Foreskin keratinocyte (primary cell): ENCODE measurements at places on chromosomes 3 and 15. TPM values are rescaled to one million over a fixed set of nuclear protein-coding genes. Genes with fewer than 3 reads are reported as not detected.
A peak's percentile ranks its signal among the peaks of the same experiment; 100 is the strongest.

THRB gene
- 3.1 and 3.9 TPM in 2 replicates for total RNA-seq

DNA sequence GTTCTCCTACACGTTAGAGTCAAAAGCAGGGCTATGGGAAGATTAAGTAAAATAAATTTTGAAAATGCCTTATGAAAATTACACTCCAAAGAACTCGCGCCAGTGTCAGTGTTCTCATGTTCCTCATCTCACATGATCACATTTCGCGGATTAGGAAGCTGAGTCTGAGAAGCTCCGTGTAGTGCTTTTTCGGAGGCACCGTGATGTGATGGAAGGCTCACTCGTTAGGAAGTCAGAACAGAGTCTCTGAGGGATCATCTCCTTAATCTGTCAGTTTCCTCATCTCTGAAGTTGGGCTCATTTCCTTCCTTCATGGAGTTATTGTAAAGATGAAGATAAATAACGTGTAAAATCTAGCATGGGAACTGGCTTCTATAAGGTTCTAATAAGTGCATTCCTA lies 3.2 kb downstream of the ADIPOQ start:
- DNase-seq = no peak

DNA sequence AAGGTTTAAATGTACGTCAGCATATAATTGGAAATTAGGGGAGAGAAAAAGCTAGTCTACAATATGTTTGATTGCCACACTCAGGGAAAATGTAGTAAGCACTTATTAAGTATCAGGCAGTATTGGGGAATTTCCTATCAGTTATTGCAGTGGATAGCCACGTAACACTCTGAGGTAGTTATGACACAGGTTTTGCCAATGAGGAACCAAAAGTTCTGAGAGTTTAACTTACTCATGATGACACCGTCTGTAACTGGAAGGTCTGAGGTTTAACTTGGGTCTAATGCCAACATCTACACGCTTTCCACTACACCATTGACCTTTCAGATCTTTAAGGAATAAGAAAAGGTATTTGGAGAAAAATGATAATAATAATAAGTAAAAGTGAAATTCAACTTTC lies 89.5 kb downstream of the ZMAT3 start:
- peak; percentile 58 for DNase-seq

CILP gene
- not detected in 2 replicates for total RNA-seq

PLCH1 gene
- total RNA-seq = 0.10 and 0.14 TPM in 2 replicates

GRCh38 chr15:62858343-62858742 lies 184.2 kb upstream of the TPM1 start:
- no peak for DNase-seq

ICE2 gene
- 24.5 and 27.3 TPM in 2 replicates for total RNA-seq

GRCh38 chr3:195238081-195238571 lies 32.8 kb downstream of the XXYLT1 start:
- DNase-seq = no peak

GRCh38 chr15:67370206-67370954 lies 115.8 kb downstream of the IQCH start:
- no peak for DNase-seq

GRCh38 chr15:59174835-59175831 lies 31.5 kb upstream of the LDHAL6B start:
- DNase-seq = no peak

DNA sequence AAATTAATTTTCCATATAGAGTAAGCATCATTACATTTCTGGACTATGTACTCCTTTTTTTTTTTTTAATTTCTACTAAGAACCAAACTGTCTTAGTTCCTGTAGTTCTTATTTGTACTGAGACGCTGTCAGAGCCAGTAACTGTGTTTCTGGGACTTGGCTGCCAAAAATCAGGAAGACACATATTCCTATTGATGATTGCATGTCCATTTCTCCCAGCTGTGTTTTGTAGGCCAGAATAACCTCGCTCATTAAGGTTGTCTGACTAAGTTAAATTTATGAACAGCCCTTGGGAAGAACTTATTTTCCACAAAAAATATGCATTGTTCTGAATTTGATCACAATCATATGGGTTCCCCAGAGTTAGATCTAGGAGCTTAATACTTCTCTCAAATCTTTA lies 29.5 kb downstream of the PLSCR5 start:
- no peak for DNase-seq

CD80 gene
- total RNA-seq = not detected in 2 replicates

GRCh38 chr3:59244343-59244742 lies 194.5 kb upstream of the CFAP20DC start:
- DNase-seq = no peak

GRCh38 chr3:128707928-128708494 lies 18.0 kb upstream of the RAB7A start:
- no peak for DNase-seq

NR1D2 gene
- 17.5 and 19.9 TPM in 2 replicates for total RNA-seq

GRCh38 chr3:33798113-33798417 lies 365 bp upstream of the PDCD6IP start:
- DNase-seq = no peak

DNA sequence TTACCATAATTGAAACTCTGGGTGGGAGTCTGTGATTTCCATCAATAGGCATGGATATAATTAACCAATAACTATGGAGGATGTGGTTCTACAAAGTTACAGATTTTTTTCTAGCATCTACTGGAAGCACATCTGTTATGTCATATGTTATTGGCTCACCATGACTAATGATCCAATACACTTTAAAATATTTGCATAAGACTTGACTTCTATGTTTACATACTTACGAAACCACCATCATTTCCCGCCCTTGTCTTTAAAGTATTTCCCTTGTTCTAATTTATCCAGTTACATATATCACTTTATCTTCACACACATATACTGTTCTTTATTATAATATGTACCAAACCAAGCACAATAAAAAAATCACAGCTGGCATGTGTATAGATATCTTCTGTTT lies 380.3 kb upstream of the CBLB start:
- DNase-seq = no peak

DNA sequence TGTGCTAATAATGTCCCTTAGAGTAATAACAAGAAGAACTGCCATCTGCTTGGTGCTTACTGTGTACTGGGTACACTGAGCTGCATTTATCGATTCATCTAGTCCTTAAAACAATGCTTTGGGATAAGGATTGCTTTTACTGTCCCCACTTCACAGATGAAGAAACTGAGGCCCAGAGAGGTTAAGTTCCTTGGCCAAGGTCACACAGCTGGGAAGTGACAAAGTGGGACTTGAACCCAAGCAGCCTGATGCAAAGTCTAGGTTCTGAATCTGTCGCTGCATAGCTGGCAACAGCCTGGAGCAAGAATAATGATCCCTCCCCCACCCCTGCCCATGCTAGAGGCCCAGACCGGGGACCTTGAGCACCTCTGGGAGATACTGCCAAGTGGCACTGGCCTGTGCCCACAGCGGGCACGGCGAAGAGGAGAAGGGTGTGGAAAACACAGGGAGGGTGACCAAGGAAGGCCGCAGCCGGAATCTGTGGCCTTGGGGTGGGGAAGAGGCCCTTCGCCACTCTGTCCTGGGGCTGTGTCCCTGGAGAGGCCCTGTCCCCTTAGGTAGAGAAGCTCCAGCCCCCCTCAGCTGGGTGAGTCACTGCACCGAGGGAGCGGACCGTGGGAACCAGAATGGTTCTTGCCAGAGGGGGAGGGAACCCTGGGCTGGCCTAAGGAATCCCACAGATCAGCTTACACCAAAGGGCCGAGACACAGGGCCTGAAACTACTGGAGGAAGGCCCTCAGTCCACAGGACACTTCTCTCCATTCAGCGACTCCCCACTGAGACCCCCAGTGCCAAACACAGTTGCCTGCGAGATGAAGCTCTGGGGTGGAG lies 3.5 kb downstream of the PLXND1 start:
- no peak for DNase-seq

DNA sequence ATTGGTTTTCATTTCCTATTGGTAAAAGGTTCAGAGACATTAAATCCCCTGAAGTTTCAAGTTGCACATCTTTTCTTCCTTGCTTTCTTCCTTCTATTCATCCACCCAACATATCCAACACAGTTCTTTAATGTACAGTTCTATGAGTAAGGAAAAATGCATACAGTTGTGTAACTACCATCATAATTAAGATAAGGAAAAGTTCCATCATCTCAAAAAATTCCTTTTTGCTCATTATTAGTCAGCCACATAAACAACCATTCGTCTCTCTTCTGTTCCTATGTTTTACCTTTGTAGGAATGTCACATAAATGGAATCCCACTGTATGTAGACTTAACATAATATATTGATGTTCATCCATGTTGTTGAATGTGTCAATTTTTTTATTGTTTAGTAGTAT lies 211.1 kb upstream of the ADAMTS9 start:
- peak; percentile 47 for DNase-seq

- no peak for DNase-seq
These were observed 336.4 kb downstream of the IL20RB start for GRCh38 chr3:137294139-137294538.

MANF gene
- 195 and 214 TPM in 2 replicates for total RNA-seq

LRRIQ4 gene
- 0.04 TPM in 1 of 2 replicates, not detected in the other for total RNA-seq

GRCh38 chr3:182226995-182227394 lies 515.3 kb downstream of the SOX2 start:
- no peak for DNase-seq

DNA sequence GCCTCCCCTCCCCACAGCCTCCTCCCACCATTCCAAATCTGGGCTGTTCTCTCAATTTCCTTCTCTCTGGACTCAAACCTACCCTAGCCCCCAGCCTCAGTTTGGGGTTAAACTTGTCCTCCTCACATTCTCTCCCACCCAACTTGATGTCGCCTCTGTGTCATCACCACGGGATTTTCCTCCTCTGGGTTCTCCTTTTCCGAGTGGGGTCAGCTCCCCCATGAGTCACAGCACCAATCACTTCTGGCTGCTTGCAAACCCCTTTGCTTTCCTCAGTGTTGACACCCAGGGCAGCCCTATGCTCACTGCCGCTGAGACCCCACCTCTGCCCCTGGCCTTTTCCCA lies 451 bp downstream of the CCR5AS start:
- no peak for DNase-seq

ECE2 gene
- not detected in 2 replicates for total RNA-seq

SERPINI2 gene
- not detected in 2 replicates for total RNA-seq

TLR9 gene
- total RNA-seq = not detected in 2 replicates

DNA sequence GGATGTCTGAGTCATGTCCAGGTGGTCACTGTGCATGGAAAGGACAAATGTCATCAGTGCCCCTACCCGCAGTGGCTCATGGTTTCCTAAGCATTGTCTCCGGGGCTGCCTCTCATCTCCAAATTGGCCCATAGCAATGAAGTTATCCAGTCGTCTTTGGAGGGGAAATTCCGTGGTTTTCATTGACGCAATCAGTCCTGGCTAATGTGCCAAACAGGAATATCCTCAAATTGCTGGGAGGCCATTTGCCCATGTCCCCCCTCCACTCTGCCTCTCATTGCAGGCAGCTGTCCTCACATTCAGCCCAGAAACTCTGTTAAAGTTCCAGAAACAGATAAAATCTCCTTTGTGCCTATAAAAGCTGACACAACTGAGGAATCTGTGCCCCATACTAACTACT lies 81.6 kb downstream of the MCTP2 start:
- DNase-seq = no peak

GRCh38 chr3:9914559-9915253 lies 2.2 kb upstream of the IL17RC start:
- DNase-seq = no peak

DNA sequence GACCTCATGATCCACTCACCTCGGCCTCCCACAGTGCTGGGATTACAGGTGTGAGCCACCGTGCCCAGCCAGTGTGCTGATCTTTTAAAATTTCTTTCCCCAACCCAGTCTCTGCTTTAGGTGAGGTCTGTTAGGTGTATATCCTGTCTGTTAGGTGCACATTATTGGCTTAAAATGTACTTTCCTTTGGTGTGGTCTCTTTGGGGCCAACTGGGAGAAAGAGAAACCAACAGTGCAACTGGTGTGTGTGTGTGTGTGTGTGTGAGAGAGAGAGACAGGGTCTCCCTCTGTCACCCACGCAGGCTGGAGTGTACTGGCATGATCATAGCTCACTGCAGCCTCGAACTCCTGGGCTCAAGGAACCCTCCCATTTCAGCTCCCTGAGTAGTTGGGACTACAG lies 50.3 kb upstream of the GNB5 start:
- DNase-seq = no peak

CDC25A gene
- 21.7 and 29.0 TPM in 2 replicates for total RNA-seq

- DNase-seq = no peak
These were observed 757.8 kb downstream of the AGBL1 start for GRCh38 chr15:86837294-86838061.

GATM gene
- 0.20 and 0.32 TPM in 2 replicates for total RNA-seq

PRR20G gene
- total RNA-seq = not detected in 2 replicates

CXCR6 gene
- total RNA-seq = not detected in 2 replicates

SH2D7 gene
- not detected in 2 replicates for total RNA-seq

- no peak for DNase-seq
These were observed 74.1 kb upstream of the PRR23C start for GRCh38 chr3:139118835-139119234.

DNA sequence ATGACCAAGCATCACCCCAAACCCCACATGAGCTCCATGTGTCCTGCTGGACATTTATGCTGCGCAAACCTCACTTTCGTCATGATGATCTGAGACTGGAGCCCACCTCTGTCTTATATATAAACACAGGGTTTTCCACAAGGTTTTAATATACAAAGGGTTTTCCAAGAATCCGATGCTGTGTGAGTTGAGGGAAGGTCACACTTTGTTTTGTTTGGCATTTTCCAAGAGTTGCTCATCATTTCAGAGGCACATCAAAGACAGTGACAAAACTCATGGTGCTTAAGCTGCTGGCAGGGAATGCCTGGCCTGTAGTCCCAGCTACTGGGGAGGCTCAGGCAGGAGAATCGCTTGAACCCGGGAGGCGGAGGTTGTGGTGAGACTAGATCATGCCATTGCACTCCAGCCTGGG lies 20.0 kb downstream of the EFCC1 start:
- no peak for DNase-seq

DNA sequence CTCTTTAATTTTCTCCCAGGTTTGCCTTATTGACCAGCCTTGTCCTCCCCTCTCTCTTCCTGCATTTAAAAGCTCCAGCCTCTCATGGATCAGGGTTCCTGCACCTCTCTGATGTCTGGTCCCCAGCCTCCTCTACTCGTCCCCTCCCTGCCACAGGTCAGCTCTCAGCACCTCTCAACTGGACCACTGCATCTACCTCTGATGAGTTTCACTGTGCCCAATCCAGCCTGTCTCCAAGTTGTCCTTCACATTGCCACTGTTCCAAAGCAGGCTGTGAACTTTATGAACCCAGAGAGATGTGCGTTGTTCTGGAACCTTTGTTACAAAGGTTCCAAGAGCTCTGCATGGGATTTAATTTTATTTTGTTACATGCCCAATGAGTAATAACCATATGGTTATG lies 76.6 kb downstream of the SLCO3A1 start:
- no peak for DNase-seq

GP9 gene
- total RNA-seq = not detected in 2 replicates

GRCh38 chr3:187773233-187774184 lies 28.2 kb upstream of the BCL6 start:
- no peak for DNase-seq

FBXL22 gene
- total RNA-seq = 0.03 and 0.21 TPM in 2 replicates

DNA sequence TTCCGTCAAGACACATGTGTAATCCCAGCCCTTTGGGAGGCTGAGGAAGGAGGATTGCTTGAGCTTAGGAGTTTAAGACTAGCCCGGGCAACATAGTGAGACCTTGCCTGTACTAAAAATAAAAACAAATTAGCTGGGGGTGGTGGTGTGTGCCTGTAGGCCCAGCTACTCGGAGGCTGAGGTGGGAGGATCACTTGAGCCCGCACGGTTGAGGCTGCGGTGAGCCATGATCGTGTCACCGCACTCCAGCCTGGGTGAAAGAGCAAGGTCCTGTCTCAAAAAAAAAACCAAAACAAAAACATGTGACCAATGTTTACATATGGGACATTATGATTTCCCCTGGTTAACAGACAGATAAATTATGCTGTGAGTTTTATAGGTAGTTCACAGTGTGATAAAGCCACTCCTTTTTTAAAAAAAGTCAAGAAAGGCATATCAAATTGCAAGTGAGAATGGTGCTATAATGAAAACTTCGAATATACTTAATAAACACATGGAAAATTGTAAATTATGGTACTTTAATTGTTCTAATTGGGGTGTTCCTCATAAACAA lies 9.2 kb downstream of the BBX start:
- no peak for DNase-seq
